ENCODE measurements at places on chromosomes 1 and 21.
A peak's percentile ranks its signal among the peaks of the same experiment; 100 is the strongest.

GRCh38 chr1:46717654-46718053 is 1.3 kb downstream of the EFCAB14 start:
- no peak for DNase-seq

DNA sequence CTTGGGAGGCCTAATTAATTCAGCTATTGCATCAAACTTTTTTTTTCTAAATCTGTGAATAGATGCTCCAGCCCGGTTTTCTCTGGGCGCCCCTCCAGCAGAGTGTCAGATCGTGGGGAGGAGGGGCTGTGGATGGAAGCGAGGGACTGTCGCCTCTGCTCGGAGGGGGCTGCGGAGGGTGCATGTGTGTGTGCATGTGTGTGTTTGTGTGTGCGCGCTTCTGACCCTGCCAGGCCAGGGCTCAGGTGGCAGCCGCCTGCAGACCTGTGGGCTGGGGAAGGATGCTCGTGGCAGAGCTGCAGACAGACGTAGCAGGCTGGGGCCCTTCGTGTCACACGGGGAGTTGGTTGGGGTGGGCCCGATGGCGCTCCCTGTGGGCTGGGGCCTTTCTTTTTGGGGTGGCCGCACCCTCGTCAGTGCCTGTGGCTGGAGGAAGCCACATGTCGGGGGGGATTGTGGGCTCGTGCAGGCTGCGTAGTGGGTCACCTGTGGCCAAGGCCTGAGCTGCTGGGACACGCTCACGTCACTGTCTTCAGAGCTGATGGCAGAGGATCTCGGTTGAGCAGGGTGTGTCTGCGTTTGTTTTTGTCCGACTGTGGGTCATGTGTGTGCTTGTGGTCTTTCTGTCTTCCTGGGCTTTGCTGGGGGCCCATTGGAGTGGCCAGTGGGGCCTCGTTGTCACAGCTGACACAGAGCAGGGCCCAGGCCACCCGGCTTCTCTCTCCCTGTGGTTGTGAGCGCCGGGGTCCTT is 2.8 kb downstream of the SKI start:
- peak; percentile 52 for DNase-seq

- DNase-seq: no peak
Observed at GRCh38 chr1:237507005-237507404, 383.7 kb downstream of the ZP4 start.

GRCh38 chr1:48023488-48023887 is 26.3 kb upstream of the TRABD2B start:
- DNase-seq: no peak

- DNase-seq: no peak
Observed at GRCh38 chr1:212157252-212157651, 121.7 kb downstream of the DTL start.

DNA sequence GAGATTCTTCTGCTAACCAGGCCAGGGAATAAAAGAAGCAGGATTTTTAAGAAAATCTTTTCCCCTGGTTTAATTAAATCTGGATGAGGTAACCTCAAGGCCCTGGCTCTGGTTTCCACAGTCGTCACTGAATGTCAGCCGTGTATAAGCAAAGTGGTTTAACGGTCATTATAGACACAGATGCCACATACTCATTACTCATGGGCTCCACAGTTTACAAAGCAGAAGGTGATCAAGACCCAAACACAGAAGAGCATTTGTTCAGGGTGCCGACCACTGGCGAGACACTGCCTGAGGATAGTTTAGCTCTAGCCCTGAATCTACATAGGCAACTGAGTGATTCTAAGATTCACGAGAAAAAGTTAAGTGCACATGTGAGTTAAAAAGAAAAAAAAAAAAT is 27.8 kb upstream of the RAP1GAP start:
- no peak for DNase-seq

GRCh38 chr1:59096501-59096900 is 200.4 kb upstream of the FGGY start:
- no peak for DNase-seq

DNA sequence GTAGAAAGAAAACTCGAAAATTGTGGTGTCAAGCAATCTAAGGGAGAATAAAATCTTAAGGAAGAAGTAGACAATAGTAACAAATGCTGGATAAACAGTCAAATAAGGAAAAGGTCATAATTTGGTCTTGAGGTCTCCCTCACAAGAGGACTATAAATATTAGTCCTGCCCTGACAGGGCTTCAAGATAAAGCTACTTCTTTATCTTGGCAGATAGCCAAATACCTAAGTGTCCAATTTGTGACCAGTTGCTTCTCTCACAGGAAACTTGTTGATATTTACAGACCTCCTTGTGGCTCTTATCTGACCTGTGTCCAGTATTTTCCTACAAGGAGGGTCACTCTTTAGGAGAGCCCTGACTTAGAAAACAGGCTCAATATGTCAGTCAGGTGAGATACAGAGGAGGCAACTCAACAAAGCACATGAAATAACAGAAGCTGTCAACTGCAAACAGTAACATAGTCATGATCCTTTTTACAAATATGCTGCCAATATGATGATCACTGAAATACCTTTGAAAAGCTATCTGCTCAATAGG is 88.8 kb downstream of the TNNI3K start:
- no peak for DNase-seq

- no peak for DNase-seq
Observed at GRCh38 chr1:217274416-217274815, 356.5 kb downstream of the GPATCH2 start.

DNA sequence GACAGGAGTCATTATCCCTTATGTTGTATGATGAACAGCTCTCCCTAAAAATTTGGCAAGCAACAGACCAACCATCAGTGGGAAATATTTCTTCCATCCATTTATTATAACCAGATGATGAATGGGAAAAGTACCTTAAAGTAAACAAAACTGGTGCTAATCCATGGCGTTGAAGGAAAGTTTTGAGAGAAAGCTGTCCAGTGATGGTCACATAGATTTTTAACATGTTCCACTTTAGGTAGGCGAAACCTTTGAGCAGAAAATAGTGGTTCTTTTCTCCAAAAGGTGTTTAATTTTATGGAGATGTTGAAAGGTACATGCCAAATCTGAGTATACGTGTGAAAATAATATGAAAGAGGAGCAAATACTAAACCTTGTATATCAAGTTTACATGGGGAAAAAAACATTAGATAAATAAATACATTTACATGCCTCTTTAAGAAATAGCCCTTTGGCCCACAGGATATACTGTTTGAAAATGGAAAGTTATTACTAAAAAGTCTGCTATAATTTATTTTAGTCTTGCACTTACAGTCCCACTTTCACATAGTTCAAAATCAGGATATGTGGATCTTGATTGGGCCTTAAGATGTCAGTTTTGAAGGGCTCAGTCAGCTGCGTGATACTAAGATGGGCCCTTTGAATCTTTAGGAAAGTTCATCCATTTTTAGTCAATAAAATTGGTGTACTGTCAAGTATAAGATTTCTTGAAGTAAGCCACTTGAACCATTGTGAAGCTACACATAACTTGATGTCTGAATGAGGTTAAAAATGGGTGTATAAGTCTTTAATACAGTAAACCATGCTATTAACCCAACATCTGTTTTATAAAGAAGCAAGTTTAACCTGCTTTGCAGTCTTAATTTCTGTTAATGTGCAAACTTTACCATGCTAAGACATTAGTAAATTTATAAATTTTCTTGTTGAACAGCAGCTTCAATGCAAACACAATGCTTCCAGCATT is 10.5 kb downstream of the RPL5 start:
- no peak for DNase-seq

DNA sequence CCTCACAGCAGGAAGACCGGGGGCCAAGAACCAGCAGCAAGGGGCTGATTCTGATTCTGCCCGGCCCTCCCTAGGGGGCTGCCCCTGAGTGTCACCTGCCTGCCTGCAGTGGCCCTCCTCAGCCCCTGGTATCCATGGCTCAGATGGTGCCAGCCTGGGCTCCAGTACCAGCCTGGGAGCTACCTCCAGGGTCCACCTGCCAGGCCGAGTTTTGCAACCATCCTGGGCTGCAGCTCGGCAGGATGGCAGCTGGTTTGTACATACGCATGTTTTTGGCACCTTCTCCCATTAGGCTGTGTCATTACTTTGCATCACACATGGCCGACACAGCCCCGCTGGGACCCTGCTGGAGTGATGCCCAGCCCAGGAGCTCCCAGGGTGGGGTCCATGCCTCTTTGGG is 93.3 kb upstream of the WNT4 start:
- no peak for DNase-seq

DNA sequence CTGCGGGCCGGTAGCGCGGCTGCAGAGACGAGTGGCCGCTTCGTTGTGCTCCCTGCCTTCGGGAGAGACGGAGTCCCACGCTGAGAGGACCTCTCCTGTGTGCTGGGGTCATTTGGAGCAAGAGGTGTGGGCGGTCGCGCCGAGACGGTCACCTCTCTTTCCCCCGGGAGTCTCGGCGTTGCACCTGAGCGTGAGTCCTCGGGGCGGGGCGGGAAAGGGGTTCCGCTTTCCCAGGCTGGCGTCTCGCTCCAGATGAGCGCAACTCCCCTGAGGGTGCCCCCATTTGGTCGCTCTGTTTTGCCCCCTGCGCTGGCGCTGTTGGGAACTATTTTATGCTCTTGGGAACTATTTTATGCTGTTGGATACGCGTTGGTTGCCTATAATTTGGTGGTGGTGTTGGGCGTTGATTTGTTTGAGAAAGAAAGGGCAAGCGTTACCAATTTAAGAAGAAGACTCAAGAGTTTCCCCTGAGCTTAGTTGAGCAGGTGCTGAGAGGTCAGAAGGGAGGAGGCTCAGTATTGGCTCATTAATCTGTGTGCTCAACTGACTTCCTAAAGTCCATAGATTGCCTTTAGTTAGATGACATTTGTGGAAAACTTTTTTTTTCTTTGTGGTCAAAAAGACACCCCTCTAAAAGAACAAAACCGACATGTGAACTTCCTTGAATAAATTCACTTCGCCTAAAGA is 683 bp downstream of the LRRC8B start:
- DNase-seq: no peak
